Activated CD8-positive, alpha-beta memory T cell treated with anti-CD3 and anti-CD28 coated beads for 1 hour (primary cell): ENCODE measurements at places on chromosomes 16 and 17.

- no peak for DNase-seq
Observed at GRCh38 chr17:18981642-18982424, 22.7 kb downstream of the FAM83G start.

DNA sequence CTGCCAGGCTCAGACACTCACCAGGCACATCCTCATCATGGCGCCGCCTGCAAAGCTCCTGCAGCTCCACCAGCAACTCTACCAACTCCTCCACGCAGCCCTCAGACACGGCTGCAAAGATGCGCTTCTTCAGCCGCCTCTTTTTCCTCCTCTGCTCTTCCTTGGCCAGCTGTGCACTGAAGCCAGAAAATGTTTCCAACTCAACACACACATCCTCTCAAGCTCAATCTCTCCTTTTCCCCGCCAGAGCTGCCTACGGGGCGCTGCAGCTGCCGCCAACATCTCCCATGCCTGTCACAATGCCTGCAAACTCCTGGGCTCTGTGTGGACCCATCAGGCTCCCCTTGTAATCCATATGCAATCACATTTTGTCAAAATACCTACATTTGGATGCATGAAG, 14.2 kb downstream of the TRPV3 start:
- DNase-seq, result no peak

- no peak for DNase-seq
Observed at GRCh38 chr16:66295761-66296546, 70.5 kb upstream of the CDH5 start.

DNA sequence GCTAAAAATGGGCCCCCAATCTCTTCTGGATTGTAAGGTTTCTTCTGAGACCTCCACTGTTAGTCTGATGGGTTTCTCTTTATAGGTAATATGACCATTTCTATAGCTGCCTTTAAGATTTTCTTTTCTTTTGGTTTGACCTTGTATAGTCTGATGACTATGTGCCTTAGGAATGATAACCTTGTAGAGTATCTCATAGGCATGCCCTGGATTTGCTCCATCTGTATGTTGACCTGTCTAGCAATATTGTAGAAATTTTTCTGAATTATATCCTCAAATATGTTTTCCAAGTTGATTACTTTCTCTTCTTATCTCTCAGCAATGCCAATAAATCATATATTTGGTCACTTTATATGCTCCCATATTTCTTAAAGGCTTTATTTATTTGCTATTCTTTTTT, 1403.8 kb upstream of the GOT2 start:
- DNase-seq, result no peak

- DNase-seq, result no peak
Observed at GRCh38 chr16:19485611-19486010, 36.3 kb downstream of the GDE1 start.

- peak; percentile 18 for DNase-seq
Observed at GRCh38 chr16:58487566-58488351, 12.2 kb upstream of the NDRG4 start.

- no peak for DNase-seq
Observed at GRCh38 chr17:53631486-53631885, 191.2 kb upstream of the KIF2B start.

- DNase-seq, result no peak
Observed at GRCh38 chr17:27545562-27546229, 85.3 kb upstream of the LGALS9 start.

DNA sequence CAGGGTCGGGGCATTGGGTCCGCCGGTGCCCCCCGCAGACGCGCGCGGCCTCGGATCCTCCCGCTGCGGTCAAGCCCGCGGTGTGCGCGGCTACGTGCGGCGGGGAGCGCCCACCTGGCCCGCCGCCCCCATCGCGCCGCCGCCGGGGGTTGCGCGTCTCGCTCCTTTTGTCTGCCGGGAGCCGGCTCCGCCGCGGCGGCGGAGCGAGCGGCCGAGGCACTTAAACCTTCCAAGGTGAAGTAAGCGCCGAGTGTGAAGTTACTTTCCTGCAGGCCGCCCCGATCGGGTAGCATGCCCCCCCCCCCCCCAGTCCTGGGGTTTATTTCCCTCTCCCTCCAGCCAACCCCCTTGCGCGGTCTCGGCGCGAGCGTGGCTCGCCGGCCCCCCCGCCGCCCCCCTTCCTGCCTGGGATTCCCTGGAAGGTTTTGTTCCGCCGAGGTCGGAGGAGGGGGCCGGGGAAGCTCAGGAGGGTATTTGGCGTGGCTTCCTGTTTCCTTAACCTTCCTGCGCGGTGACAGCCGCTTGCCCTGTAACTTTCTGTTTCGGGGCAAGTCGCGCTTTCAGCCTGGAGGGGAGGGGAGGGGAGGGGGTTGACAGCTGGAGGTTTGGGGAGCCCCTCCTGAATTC, 56.6 kb upstream of the GSE1 start:
- DNase-seq, result no peak

DNA sequence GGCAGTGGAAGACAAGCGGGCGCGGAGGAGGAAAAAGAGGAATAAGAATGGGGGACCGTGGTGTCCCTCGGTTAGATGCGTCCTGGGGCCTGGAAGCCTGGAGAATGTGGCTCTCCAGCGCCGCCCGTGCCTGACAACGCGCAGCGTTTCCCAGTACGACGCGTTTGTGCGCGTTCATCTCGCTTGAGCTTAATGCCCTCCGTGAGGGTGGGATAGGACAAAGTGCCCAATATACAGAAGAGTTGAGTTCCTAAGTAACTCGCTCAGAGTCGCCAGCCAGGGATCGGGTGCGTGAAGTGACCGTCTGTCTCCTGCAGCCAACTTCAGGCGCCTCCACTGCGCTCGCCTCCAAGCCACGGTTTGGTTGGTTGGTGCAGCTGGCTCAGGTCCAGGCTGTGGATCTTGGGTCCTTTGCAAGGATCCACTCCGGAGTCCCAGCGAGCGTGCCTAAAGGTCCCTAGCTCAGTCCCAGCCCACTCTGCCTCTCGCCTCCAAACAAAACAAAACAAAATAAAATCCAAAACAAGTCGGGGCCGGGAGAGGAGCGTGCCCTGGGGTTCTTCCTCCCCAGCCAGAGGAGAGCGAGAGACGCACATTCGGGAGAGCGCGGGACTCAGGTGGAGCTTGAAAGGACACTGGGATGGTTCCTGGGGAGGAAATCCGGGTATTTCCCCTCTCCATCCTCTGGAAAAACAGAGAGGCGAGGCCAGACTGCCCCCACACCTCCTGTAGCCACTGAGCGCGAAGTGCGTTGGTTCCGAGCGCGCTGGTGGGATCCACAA, 974 bp downstream of the GALR2 start:
- DNase-seq, result no peak

DNA sequence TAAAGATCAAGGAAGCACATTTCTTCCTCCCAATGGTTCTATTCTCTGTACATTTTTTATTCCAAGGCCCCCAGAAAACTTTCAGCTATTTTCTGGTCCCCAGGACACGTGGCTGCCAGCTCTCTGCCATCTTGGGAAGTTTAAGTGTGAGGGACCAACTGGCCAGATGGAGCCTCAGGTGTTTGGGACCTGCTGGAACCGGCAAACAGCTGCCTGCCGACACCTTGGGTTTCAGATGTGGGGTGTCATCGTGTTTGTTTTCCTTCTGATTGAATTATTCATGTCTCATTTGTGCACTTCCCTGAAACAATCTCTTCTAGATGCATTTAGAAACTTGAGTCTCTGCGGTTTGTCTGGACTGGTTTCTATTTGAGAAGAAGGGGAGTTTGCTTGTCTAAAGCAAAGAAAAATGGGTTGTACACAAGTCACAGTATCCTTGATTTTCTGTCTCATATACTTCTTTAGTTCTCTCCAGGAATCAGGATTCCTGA, 386.5 kb downstream of the SLC39A11 start:
- no peak for DNase-seq

DNA sequence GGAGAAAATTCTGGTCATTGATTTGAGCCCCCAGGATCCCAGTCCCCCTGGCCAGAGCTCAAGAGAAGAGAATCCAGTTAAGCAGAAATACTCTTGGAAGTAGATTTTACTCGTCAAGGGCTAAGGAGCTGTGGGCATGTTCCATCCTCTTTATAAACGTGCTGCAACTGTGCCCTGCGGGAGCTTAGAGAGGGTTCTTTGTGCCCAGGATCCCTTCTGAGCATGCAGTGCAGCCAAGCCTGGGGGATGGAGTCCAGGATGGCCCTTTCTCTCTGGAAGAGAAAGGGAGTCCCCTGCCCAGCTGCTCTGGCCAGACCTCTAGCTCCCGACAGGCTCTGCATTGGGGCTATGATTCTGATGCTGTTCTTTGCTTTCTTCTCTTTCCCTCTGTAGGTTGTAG, 9.5 kb upstream of the LGALS9 start:
- DNase-seq, result no peak

GRCh38 chr16:51949282-51949681, 597.7 kb downstream of the TOX3 start:
- DNase-seq, result no peak

DNA sequence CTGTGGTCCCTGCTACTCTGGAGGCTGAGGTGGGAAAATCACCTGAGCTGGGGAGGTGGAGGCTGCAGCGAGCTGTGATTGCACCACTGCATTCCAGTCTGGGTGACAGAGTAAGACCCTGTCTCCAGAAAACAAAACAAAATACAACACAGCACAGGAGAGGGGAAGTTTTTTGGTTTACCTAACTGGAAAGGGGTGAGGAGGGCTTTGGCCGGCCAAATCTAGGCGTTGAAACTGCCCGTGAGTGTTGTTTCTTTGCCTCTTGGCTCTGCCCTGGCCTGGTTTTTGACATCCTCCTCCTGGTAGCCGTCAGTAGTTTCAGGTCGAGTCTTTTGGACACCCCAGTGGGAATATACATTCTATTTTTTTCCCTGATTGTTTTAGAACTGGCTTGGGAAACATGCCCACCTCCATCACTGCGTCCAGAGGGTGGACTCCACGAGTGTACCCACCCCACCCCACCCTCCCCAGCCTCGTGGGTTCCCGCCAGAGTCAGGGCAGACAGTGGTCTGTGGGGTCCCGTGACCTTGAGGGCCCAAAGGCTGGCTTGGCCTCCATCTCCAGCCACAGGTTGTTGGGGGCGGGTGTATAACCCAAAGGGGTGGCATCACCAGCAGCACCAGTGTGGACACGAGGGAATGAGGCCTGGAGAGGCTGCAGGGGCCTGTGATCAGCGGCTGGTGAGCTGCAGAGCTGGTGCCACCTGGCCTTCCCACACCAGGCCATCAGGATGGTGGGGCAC, 42.7 kb downstream of the NT5M start:
- no peak for DNase-seq

GRCh38 chr16:30395155-30395991, at the start of gene ZNF48:
TSS of gene ZNF48 (plus strand) at chr16:30395420. CDS start at chr16:30395795, 375 bp downstream.
- no peak for DNase-seq

- DNase-seq, result no peak
Observed at GRCh38 chr17:48132385-48132784, 24.8 kb downstream of the SNX11 start.

- no peak for DNase-seq
Observed at GRCh38 chr16:17451843-17452242, 18.9 kb downstream of the XYLT1 start.

- no peak for DNase-seq
Observed at GRCh38 chr16:30084816-30085159, 6.9 kb downstream of the TBX6 start.
